ENCODE measurements at places on chromosomes 6 and 20.

DNA sequence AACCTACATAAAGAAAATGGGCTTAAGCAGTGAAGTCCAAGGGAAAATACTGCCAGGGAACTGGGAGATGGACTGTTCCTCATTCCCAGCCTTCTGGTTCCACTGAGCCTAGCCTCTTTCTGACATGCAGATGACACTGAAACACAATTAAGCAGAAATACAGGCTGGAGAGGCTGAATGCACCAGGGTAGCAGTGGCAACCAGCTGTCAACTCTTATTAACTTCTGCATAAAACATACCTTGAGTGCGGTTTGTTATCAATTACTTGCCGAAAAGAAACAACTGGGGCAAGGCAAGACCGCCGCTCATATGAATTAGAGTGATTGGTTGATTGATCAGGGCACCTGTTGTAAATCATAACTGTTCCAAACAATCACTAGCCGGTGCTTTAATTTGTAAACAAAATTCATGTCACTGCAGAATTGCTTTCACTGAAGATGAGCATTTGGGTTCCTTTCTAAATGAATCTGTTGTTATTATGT is 16.3 kb downstream of the TFAP2B start:
- no peak for DNase-seq

GRCh38 chr20:39105551-39105950 is 143.4 kb downstream of the DHX35 start:
- no peak for DNase-seq

DNA sequence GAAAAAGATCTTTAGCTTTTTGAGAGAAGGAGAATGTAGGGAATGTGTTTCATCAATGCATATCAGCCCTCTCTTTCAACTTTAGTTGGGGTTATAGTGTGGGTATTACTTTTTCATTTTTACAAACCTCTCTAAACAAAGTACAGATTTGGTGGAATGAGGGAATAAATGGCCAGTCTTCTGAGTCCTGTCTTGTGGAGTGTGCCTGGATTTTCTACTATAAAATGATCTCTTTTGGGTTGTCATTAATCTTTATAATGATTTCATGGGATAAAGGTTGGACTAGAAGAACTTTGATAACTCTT is 209.3 kb downstream of the RNF144B start:
- no peak for DNase-seq

GRCh38 chr6:161429921-161430490 is 156.1 kb upstream of the AGPAT4 start:
- DNase-seq, result no peak

DNA sequence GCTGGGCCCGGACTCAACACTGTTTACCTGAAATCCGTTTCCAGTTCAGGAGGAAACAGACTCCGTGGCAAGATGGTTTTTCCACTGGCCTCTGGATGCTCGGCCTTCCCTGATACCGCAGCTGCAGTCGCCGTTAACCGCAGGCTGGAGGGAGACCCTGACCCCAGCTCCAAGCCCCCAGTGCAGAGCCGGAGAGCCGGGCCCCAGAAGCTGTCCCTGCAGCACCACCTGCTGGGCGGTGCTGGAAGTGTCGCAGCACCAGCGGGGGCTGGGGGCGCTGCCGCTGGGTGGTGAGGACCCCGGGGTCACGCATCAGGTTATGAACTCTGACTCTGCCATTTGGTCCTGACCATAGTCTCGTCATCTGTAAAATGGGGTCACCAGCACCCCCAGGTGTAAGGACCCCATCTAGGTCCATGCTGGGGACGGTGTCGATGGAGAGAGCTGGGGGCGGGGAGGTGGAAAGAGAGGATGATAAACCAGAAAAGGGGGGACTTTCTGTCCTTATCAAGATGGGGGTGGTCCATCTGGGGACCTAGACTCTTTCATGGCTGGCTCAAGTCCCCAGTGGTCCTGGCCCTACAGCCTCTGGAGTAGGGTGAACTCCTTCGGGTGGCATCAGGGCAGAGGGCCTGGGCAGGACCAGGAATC is 20.8 kb upstream of the CHRNA4 start:
- DNase-seq, result no peak

DNA sequence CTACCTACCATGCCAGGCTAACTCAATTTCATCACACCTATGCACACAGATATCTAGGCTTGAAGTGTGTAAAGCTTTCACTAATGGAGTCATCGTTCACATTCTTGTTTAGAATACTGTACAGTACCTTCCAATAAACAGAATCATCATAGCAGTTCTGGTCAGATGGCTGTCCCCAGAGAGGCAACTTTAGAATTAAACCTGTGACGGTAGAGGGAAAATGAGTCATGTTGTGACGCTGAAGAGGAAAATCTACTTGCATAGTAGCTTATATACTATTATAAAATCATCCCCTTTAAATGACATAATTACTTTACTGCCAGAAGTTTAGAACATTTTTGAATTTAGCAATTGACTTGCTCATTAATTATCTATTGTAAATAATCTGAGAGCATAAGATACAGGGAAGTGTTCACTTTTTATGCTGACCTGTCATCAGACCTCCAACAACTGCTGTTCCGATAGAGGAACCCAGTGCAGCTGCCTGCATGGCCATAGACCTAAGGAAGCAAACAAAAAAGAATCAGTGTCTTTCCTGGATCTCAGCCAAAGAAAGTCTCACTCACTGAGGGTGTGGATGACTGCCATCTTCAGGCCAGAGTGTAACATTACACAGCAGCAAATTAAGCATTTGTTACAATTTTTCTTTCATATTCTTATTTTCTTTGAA is 29.8 kb downstream of the RHAG start:
- DNase-seq, result peak; percentile 21

GRCh38 chr6:46419576-46420002 is 71.7 kb downstream of the RCAN2 start:
- DNase-seq, result no peak

DNA sequence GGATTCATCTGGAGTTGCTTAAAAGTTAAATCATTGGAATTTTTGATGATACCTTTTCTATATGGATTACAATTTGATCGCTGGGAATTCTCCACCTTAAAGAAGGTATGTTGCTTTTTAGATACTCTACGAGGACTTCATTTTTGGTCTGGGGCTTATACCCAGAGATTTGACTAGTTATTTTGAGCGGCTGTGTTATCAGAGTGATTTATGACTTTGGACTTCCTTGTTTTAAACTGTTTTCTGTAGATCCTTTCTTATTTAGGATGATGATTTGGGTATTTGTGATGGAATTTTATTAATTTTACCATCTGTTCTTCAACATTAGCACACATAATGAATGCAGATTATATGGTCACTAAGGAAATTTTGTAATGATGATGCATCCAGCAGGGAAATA is 75.2 kb downstream of the SOX4 start:
- no peak for DNase-seq

- DNase-seq, result no peak
These were observed 11.5 kb upstream of the PDYN start for GRCh38 chr20:2005359-2005758.

DNA sequence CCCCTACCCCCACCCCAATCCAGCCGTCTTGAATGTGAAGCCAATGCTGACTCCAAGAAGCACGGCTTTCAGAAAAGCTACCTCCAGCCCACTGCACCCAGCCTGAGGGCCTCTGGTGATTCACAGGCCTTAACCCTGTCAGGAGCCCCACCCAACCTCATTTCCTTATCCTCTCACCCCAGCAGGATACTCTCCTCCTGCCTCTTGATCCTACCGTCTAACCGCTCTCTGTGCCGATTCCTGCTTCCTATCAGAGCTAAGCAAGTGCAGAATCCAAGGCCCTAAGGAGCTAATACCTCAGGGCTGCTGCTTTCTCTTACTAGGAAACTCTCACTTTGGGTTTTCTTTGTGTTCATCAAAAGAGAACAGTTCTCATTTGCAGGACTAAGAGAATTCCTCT is 47.2 kb downstream of the TRERF1 start:
- DNase-seq, result peak; percentile 32

GRCh38 chr6:149884215-149884614 is 13.7 kb downstream of the RAET1E start:
- DNase-seq, result no peak
